ENCODE measurements at places on chromosomes 1 and 21.

GRCh38 chr1:246450611-246451251 is 56.3 kb downstream of the SMYD3 start:
- DNase-seq = no peak

- DNase-seq = no peak
Observed at GRCh38 chr21:25402134-25402961, 204.9 kb downstream of the MRPL39 start.

- DNase-seq = peak; percentile 34
Observed at GRCh38 chr1:248906753-248907661, 972 bp downstream of the PGBD2 start.

DNA sequence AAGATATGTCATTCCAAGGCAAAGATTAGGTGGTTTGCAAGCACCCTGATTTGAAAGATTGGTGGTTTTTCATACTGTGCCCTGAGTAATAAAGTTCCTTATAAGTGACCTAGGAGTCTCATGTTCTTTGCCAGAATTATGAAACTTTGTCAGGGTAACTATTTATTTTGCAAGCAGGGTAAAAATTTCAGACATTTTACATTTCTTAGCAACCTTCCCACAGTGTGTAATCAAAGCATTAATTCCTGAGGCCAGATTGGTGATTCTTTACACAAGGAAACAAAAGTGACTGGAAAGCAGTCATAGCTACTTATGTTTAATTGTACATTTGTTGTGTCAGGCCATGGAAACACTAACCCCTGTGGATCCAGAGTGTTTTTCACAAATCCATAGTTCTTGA is 998.0 kb upstream of the B3GALT2 start:
- DNase-seq = no peak

DNA sequence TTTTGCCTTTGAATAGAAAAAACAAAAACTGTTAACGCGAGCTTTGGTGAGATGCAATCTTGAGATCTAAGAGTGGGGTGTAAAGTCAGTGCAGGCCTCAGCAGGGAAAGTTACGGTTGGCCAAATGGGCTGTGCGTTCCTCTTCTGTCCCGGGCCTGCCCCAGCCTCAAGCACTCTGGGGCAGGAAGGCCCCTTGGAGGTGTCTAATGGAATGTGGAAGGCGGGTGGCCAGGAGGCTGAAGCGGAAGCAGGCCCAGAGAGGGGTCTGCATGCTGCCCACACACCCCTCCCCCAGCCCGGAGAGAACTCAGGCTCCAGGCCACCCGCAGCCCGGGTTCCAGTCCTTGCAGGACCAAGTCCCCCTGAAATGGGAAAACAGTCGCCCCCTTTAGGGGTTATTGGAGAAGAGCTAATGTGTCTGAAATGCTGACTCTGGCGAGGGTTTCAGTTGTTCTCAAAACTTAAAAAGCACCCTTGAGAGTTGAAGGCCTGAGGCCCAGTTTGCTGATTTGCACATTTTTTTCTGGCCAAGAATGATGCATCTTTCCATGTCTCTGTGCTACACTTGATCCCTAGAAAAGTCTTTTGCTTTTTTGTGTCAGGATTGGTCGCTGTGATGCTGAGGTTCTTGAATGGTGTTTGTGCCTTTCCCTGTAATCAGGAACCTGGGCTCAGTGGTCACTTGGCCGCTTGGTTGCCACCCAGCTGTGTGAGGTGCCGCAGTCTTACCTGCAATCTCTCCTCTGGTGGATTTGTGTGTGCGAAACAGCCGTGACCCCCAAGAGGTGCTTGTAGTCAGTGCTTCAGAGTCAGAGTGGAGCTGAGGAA is 2.0 kb downstream of the COL18A1 start:
- no peak for DNase-seq

GRCh38 chr1:233960386-233960785 is 55.9 kb downstream of the SLC35F3 start:
- no peak for DNase-seq

GRCh38 chr1:109277434-109278204 is 5.3 kb downstream of the PSRC1 start:
- DNase-seq = peak; percentile 85

DNA sequence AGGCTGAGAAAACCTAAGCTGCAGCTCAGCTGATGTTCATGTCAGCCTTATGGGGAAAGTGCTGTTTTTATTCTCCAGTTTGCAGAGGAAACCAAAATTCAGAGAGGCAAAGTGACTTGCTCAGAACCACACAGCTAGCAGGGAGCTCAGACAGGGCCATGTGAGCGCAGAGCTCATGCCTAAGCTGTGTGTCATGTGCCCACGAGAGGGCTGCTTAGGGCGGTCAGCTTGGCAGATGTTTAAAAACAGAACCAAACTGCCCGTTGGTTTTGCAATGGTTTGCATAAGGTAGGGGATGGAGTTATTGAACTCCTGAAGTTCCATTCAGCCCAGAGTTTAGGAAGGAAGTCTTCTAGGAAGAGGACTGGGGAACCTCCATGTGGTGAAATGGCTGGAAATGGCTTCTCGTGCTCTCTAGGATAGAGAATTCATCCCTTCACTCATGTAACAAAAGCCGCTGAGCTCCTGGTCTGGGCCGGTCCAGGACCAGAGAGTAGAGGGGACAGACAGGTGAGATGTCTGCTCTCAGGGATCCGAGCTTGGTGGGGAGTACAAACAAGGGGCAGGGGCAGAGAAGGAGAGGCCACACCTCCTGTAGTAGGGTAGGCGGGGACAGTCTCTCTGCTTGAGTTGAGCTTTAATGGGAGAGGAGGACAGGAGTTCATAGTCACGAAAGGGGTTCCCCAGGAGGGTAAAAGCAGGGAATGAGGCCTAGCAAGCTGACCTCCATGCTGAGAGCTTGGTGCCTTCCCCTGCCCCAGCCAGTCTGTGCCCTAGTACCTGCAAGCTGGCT is 46.9 kb downstream of the ARHGEF10L start:
- DNase-seq = no peak

DNA sequence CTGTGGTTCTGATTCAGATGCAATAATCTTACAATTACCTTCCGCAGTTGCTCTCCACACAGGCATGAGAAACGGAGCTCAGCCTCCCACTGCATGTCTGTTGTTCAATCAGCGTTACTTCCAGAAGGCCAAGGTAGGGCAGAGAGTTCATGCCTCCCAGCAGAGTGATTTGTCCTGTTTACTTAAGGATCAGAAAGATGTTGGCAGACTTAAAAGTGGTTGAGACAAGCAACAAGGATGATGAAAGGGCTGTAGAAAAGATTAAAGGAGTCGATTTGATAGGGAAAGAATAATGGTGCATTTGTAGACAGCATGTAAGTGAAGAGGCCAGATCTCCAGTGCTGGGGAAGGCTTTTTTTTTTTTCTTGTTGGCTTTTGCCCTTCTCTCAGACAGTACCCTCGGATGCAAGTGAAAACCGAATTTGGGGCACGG is 26.6 kb downstream of the ARMH1 start:
- no peak for DNase-seq

DNA sequence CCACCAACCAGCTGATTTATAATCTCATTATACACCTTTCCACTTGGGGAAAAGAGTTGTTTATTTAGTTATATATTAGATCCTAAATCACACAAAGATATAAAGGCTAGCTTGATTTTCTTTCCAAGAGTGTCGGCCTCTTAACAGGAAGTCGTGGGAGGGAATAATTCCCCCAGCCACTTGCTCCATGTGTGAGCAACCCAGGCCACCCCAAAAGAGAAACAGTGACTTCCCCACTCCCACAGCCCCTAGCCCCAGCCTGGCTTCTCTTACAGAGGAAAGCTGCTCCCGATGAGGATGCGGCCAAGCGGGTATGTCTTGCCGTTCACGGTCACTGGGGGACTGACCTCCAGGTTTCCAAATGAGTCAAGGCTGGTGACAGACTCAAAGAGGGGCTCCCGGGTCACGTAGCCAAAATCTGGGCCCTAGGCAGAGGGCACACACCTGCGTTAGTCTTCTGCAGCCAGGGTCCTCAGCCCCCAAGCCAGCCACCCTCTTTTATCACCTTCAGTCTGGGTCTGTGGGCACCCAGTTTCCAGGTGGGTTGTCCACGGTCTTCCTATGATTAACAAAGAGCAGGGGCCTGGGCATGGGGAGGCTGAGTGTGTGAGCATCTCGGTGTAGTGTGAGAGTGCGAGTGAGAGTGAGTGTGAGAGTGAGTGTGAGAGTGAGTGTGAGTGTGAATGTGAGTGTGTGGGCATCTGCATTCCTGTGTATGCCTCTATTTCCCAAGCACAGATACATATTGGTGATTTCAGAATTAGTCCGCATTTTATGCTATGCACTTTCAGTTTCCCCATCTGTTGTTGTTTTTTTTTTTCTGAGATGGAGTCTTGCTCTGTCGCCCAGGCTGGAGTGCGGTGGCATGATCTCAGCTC is 25.4 kb upstream of the SDHB start:
- no peak for DNase-seq

DNA sequence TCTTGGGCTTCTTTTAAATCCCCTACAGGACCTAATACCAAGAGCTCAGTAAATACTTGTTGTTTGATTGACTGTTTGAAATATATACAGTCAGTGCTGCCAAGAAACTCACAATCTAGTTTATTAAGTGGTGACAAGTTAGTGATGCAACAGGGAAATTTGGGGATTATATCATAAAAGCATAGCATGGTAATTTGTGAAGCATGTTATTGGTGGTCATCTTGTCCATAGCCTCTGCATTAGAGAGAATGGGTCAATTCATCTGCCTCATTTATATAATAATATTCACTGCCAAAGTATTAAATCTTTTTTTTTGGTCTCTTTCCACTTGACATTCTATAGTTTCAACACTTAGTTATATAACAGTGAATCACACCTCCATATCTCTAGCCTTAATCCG is 138.2 kb upstream of the SPAG17 start:
- no peak for DNase-seq

DNA sequence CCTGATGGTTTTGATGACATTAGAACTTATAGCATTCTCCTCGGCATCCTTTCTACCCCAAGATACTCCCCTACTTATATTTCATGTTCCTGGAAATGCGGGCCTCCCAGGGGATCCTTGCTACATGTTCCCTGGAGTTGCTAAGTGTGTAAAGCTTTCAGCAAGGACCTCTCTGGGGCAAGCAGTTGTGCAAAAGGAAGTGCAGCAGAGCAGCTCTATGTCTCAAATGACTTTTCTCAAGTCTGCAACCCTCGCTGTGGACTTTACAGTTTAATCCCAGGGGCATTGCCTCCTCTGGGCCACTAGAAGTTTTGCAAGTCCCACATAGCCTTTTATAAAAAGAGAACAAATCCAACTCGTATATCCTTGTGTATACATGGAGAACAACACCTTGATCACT is 20.8 kb upstream of the MNDA start:
- DNase-seq = no peak

DNA sequence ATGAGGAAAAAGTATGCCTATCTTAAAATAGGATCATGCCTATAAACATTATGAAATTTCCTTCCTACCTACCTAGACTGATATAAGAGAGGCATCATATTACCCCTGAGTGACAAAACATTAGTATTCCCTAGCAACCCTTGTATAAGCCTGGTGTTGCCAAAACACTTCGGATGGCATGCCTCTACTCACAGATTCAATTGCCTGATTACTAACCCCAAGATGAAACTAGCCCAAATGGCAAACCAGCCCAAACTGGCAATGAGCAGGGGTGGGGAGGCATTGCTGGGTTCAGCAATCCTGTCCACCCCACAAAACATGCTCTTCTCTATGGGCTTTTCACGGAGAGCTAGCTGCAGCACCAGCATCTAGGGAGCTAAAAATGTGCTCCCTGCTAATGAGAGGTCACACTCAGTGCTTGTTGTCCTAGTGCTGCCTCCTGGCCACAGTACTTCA is 13.9 kb downstream of the PALMD start:
- DNase-seq = no peak

GRCh38 chr1:168933141-168933805 is 173.2 kb upstream of the ATP1B1 start:
- DNase-seq = no peak

DNA sequence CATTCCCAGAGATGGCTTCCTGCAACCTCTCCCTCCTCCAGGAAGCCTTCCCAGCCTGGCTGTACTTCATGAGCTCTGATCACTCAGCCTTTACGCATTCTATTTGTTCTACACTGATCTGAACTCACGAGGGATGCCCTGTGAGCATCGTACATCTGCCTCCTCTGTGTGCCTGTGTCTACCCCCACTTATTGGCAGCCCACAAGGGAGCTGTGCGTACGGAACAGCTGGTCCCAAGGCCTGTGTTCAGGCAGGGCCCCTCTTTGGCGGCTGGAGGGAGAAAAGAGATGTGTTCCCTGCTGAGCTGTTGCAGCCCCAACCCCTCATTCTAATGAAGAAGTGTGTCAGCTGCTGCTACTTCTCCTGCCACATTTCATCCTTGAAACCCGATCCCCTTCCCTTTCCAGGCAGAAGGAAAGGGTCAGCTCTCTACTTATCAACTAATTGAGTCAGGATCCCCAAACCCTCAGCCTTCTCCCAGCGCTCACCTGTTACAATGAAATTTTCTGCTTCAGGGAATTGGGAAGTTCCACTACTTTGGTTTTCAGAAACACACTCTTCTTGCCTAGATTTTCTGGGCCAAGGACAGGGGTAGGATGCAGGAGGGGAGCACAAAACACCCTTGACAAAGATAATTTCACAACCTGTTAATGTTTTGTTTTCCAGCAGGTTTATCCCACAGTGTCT is 3.2 kb downstream of the INKA2 start:
- DNase-seq = no peak

DNA sequence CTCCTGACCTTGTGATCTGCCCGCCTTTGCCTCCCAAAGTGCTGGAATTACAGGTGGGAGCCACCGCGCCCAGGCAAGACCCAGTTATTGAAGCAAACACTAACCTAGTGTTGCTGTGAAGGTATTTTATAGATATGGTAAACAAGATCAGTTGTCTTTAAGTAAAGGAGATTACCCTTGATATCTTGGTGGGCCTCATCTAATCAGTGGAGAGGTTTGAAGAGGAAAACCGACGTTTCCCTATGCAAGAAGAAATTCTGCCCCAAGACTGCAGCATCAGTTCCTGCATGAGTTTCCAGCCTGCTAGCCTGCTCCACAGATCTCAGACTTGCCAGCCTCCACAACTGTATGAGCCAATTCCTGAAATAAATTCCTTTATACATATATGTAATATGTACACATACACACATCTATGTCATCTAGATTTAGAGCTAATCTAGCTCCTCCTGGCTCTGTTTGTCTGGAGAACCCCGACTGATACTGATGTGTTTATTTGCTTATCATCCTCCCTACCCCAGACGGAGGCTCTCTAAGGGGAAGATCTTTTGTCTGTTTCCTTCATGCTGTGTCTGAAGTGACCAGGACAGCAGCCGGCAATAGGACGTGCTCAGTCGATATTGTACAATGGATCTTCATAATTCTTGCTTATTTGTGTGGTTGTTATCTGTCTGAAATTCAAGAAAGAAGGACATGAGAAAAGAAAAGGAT is 90.9 kb downstream of the IER5 start:
- no peak for DNase-seq

GRCh38 chr1:233617025-233617424 is 3.1 kb downstream of the KCNK1 start:
- no peak for DNase-seq

- DNase-seq = no peak
Observed at GRCh38 chr1:205434738-205435137, 12.9 kb upstream of the LEMD1 start.

DNA sequence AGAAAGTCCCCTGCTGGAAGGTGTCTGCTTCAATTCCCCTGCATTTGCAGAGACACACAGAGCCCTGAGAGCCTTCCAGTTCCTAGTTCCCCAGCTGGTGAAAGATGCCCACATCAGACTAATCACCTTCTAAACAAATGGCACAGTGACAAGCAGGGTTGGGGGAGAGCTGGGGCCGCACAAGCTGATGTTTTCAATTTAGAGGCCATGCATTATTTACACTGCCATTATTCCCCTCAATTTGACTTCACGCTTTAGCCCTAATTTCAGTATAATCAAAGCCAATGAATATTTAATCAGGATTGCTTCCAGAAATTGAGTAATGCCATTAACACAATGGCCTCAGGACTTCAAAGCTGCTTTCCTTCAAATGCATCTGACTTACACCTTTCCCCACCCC is 81.5 kb downstream of the BEND5 start:
- DNase-seq = no peak

- DNase-seq = no peak
Observed at GRCh38 chr21:32359719-32360260, 33.0 kb downstream of the URB1 start.

Measured in liver (tissue), 10 donors.